Cardiac ventricle fibroblast (primary cell): ENCODE measurements at places on chromosomes 4 and X. TPM values are rescaled to one million over a fixed set of nuclear protein-coding genes. Genes with fewer than 3 reads are reported as not detected.

Gene UGT2B11
- not detected in 2 replicates for total RNA-seq

Gene NHSL2
- total RNA-seq = 1.8 and 3.2 TPM in 2 replicates

Gene SRPX
- total RNA-seq = 2,993 and 3,060 TPM in 2 replicates

Gene RAP1GDS1
- 21.1 and 29.3 TPM in 2 replicates for total RNA-seq

Gene CFAP99
- total RNA-seq = not detected in 2 replicates

Gene CSAG2
- total RNA-seq = not detected in 2 replicates
